ENCODE measurements at places on chromosomes 1 and 21. TPM values are rescaled to one million over a fixed set of nuclear protein-coding genes. Genes with fewer than 3 reads are reported as not detected.

DNA sequence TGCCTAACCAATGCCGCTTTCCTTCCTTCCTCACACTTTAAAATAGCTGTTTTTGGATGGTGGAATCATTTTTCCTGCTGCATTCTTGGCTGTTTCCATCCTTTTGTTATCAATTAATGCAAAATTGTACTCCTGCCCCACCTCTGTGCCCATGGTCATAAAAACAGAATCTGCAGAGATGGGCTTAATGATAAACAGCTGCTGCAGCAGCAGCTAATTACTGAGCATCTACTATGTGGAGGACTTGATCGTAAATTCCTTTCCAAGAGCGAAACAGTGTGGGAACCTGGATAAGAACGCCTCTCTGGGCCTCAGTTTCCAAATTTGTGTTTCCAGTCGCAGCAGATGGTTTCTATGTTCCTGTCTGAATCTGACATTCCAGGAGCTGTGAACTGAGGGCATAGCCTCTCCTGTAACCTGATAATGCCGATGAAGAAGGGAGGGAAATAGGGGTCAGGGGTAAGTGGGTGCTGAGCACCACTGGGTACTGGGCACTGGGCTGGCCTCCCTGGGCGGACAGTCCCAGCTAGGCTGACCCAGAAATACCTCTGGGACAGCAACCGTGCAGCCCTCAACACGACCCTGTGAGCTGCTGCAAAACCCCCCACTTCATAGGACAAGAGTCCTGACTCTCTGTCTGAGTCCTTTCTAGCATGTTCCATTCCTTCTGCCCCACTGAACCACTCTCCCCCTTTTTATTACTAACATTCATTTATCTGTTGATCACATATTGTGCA lies 121.7 kb downstream of the DMRTB1 start:
- no peak for DNase-seq

- DNase-seq = no peak
These were observed 61.1 kb downstream of the FMN2 start for GRCh38 chr1:240152611-240153297.

DNA sequence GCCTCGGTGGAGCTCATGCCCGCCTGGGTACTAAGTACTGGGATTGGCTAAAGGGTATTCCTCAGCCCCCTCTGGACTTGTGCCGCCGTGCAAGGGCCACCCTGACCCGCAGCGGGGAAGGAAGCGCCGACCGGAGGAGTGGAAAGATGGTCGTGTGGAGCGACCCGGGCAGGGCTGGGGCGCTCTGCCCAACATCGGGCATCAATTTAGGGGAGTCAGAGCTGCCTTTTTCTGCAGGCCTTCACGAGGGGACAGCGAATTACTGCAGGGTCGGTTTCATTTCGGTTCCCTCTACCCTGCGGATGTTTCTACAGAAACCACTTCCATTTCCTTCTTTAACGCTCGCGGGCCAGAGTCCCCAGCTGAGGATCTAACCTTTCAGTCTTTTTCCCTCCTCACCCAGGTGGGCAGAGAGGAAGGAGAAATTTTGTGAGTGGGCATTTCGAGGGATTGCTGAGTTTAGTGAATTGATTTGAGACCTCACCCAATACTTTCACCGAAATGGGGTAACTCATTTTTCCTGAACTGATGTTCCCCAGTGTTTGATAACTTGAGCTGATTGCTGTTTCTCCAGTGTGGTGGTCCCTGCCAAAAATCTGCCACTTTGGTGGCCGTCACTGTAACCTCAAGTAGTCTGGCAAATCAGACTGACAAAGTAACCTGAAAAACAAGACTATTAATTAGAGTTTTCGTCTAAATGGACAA lies 1.1 kb downstream of the TOR1AIP1 start:
- no peak for DNase-seq

DNA sequence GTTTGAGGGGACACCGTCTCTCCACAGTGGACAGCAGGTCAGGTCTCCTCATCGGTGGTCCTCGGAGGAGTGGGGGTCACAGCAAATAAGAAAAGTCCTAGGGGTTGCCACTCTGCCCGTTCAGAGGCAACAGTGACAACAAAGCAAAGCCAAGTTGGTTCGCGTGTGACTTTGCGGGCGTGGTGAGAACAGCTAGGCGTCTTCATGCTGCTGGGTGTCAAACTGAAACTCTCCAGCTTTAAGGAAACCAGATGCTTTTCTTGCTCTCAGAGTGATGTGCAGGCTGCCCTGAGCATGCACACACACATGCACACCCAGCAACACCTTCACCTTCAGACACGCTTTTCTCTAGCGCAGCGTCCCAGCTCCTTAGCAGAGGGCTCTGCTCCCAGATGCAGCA lies 70.1 kb upstream of the ARHGEF16 start:
- no peak for DNase-seq

- DNase-seq = no peak
These were observed 36.0 kb downstream of the ALG6 start for GRCh38 chr1:63403386-63403785.

Gene FMO4
- 2.8 TPM for total RNA-seq

Data from SJSA1 (cell line).